Activated naive CD4-positive, alpha-beta T cell treated with anti-CD3 and anti-CD28 coated beads, Interleukin-2, amount 50 U/mL, for 72 hours (primary cell): ENCODE measurements at places on chromosomes 2 and 18. TPM values are rescaled to one million over a fixed set of nuclear protein-coding genes. Genes with fewer than 3 reads are reported as not detected.

The YPEL5 gene
- total RNA-seq, result 26.0 TPM

- DNase-seq, result no peak
Observed at GRCh38 chr2:38268691-38269327, 108.3 kb downstream of the ATL2 start.

DNA sequence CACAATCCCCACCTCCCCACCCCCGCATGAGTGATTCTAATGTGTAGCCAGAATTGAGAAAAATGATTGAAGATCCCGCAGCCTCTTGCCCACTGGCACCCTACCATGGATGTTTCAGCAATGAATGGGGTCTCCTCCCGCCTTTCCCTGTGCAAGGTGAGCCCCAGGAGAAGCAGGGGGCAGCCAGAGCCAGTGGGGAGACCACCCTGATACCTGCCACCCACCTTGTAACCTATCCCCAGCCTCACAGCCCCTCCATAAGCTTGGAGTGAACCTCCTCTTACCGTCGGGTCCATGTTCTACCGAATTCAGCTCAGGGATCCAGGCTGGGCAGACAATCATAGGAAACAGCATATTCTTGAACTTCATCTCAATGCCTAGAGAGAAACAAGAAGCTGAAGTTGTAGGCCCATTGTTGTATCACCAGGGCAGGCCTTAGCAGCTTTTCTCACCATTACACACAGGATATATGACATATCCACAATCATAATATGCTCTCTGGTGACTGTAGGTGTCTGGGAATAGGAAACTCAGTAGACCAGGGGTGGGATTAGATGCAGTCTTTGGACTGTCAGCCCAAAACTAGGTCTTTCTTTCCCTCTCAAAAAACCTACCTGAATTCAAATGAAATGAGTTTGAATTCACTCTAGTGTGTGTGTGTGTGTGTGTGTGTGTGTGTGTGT, 30.9 kb downstream of the XDH start:
- DNase-seq, result no peak

DNA sequence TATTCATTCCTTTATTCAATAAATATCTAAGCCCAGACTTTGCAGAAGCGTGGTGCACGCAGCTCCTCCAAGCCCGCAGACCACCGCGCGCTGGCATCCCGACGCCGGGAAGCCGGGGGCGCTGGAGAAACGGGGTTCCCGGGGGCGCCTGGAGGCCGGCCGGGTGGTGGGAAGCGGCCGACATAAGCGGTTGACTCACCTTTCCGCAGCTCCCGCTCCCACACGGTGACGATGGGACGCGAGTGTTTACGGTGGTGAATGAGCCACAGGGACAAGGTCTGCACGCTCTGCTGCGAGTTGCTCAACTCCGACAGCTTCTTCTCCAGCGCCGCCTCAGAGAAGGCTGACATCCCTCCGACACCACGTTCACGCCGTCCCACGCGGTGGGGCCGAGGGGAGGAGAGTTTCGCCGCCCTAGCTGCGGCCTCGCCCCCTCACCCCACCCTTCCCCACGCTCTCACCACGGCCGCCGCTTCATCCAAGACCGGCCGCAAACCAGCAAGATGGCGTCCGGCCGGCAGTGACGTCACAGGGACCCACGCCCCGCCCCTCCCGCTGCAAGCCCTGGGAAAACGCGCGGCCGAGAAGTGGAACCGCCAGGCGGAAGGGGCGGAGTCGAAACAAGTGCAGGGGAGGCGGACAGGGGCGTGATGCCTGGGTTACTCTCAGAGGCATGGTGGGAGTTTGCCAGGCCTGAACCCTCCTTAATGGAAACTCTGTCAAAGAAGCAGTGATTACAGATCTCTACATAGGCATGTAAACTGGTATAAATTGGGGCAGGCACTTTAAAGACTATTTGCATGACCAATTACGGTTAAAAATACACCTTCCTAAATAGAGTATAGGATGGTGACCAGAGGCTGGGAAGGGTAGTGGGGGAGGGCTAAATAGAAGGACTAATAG, at the start of gene RPRD1A:
RPRD1A (minus strand) TSS at position 505 of the 903 bp plus-strand sequence; CDS start at position 350, 155 bp downstream.
- DNase-seq, result peak; percentile 97

DNA sequence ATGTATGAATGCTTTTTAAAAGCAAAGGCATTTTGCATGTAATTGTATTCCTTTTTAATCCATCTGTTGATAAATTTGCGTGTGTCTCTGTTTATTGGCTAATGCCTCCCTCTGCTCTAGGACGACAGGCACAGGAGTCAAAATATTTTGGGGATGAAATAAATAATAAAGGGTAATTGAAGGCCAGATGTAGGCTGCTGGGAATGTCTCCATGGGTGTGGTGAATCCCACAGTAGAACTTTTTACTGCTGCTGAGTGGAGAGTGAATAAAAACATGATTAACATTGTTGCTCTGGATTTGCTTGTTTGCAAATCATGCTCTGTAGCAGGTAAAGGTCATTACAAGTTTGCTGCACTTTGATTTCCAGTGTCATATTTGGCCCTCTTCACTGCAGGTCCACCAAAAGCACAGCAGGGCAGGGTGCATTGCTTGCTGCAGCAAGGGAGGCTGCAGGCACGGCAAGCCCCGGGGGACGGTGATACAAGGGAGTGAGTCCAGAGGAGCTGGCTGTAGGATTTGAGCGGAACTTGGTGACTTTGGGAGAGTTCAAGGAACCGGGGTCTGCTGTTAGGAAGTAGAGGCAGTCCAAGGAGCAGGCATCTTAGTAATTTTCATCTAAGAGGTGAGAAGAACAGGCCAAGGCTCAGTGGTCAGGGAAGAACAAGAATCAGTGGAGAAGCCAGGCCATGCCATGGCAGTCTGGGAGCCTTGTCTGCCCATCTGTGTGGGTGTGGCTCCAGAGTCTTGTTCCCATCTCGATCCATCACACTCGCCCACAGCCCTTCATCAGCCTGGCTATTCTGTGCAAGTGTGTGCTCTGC, 201.5 kb upstream of the RAB6C start:
- no peak for DNase-seq

DNA sequence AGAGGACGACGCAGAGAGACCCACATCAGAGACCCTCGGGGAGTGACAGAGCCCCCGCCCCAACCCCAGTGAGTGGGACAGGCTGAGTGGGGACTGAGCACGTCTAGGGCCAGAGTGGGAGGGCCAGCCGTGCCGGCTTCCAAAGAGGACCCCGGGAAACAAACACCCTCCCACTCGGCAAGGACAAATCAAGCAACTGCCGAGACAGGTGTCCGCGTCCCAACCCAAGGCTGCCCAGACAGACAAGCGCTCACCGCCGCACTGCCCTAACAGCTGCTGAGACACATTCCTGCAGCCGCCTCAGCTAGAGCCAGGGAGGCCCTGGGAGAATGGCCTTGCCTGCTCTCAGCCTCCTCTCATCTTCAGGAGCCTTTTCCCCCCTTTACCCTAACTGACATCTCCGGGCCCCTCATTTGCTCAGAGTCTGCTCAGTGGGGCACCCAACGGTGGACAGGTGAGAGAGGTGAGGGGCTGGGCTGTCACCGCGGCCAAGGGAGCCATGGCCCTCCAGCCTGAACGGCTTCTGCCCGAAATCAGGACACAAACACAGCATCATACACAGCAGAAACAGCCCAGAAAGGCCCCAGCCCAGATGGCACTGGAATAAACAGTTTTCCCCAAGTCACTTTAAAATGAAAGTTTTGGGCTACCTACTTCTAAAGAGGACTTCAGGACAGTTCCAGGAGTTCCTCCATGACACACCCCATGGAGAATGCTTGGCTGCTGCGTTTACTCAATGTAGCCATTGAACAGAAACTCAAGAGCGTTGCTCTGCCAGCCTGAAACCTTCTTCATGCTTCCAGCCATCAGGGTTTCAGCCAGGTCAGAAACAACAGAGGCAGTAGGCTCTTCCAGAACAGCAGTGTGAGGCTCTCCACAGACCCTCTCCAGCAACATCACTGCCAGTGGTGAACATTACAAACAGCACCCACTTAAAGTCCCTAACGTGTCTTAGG, 23.6 kb downstream of the SLC66A2 start:
- DNase-seq, result no peak

DNA sequence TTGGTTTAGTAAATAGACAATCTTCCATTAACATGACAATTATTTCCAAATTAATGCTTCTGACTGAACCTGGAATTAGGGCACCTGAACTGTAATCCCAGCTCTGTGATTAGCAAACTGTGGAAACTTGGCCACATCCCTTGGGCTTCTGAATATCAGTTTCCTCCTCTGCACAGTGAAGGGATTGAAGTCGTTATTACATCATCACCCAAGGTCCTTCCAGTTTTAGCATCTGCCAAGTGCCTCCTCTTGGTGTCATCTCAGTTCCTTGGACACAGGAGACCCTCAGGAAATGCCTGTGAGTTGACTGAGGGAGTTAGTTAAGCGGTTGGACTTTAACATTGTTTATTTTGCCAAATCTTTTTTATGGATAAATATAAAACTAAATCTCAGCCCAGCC, 64.8 kb downstream of the MOGAT1 start:
- no peak for DNase-seq

DNA sequence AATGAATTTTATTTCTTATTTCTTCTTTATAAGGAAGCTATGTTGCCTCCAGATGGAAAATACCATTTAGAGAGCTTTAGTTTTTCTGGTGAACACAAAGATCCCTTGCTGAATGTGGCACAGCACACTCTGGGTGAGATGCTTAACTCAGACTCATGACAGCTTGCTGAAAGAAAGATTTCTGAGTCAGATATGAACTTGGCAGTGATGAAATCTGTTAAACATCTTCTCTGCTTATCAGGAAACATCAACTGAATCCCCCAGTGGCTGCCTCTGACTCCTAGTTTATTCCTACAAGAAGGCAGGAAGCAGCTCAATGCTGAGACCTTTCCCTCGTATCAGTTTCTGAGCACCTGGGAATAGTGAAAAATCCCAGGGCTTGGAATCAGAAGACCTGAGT, 162.8 kb downstream of the OSR1 start:
- no peak for DNase-seq

The MYOM1 gene
- 1.9 TPM for total RNA-seq

DNA sequence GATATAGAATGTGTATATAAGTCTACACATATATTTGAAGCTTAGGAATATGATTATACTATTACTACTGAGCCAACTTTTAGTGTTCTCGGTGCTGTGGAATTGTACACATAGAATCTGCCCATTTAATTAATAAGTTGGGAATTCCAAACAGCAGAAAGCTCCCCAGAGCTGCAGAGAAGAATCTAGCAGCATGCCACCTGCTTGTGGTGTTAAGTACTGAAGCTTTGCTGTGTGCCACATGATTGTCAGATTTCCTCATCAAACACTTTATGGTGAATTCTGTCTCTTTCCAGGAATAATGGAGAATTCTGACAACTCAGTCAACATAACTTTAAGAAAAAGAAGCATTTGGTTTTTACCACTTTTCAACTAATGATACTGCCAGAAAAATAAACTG, 117.8 kb downstream of the WDSUB1 start:
- DNase-seq, result no peak

GRCh38 chr2:51866361-51866760, 834.4 kb upstream of the NRXN1 start:
- no peak for DNase-seq

The CYP27C1 gene
- not detected for total RNA-seq

The RGPD8 gene
- 16.1 TPM for total RNA-seq

The DNAJC5G gene
- not detected for total RNA-seq

The PSD4 gene
- 137 TPM for total RNA-seq

GRCh38 chr18:57436965-57437333, 1.8 kb downstream of the ONECUT2 start:
- no peak for DNase-seq

DNA sequence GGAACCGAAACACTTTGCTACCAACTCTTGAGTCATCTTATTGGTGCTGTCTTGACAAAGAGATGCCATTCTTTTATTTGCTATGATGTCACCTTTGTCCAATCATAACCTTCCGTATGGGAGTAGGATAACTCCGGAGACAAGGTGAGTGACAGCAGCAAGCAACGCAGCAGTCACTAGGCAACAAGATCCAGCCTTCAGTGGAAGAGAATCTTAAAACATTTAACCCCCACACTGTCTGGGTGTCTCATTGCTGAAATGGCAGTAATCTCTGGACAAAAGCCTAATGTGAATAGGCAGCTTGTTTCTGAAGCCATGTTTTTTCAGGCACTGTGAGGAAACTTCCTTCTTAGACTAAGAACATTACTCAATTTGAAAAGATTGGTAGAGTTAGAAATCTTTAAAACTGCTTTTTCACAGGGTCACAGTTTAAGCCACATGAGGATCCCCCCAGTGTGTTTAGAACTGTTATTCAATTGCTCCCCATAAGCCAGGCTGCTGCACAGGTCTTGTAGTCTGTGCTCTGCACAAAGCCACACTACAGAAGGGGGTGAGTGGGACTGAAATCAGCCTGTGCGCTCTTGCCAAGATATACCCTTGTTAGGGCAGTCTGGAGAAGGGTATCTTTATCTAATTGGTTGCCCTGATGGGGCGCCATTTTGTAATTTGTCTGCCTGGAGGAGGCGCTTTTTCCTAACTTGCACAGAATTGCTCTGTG, 131.5 kb upstream of the STON1 start:
- DNase-seq, result no peak

- no peak for DNase-seq
Observed at GRCh38 chr2:144117086-144117485, 402.8 kb downstream of the ZEB2 start.

DNA sequence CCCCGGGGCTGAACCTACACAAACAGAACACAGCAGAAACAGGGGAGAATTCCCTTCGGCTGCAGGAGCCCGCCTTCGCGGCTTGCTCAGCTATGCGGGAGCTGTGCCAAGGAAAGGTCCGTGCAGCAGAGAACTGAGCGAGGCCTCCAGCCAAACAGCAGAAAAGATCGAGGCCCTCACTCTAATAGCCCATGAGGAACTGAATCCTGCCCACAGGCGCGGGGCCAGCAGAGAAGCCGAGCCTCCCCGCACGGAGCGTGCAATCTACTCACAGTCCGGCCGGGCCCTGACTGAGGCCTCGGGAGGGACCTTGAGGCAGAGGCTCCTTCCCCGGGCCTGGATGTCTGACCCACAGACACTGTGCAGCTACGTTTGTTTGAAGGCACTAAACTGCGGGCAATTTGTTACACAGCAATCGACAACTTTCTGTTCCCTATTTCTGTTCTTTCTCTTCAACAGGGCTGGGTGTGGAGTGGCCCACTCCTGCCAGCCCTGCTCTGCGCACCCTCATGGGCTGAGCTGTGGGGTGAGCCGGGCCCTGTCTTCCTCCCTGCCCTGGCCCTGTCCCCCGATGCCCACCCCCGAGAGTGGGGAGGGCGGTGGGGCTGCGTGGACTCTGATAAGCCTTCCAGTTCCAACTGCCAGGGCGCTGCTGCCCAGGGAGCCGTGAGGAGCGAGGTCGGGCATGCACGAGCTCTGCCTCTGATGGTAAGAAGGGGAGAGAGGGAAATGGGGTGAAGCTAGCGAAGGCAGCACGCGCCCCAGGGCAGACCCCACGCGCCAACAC, 13.7 kb downstream of the HES6 start:
- no peak for DNase-seq

DNA sequence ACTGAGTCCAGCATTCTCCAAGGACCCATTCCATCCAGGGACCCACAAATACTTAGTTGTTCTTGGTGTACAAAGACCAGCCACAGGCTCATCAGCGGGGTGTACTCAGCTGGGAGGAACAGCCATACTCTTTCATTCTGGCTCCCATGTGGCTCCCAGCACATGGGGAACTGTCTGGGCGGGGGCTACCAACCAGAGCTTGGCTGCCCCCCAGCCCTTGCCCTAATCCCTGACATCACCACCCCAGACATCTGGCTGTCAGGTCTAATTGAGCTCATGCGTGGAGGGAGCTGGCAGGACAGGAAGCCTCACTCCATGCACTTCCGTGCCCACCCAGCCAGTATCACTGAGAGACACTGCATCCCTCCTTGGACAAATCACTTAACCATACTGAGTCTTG, 283.6 kb downstream of the DYSF start:
- no peak for DNase-seq
